ENCODE measurements at places on chromosomes 16 and 17. TPM values are rescaled to one million over a fixed set of nuclear protein-coding genes. Genes with fewer than 3 reads are reported as not detected.

TIMP2 gene
- 620 TPM for total RNA-seq

TNFRSF17 gene
- total RNA-seq = not detected

DLG4 gene
- total RNA-seq = 13.1 TPM

KRT28 gene
- total RNA-seq = not detected

TEX14 gene
- total RNA-seq = not detected

CSH2 gene
- total RNA-seq = not detected

DNA sequence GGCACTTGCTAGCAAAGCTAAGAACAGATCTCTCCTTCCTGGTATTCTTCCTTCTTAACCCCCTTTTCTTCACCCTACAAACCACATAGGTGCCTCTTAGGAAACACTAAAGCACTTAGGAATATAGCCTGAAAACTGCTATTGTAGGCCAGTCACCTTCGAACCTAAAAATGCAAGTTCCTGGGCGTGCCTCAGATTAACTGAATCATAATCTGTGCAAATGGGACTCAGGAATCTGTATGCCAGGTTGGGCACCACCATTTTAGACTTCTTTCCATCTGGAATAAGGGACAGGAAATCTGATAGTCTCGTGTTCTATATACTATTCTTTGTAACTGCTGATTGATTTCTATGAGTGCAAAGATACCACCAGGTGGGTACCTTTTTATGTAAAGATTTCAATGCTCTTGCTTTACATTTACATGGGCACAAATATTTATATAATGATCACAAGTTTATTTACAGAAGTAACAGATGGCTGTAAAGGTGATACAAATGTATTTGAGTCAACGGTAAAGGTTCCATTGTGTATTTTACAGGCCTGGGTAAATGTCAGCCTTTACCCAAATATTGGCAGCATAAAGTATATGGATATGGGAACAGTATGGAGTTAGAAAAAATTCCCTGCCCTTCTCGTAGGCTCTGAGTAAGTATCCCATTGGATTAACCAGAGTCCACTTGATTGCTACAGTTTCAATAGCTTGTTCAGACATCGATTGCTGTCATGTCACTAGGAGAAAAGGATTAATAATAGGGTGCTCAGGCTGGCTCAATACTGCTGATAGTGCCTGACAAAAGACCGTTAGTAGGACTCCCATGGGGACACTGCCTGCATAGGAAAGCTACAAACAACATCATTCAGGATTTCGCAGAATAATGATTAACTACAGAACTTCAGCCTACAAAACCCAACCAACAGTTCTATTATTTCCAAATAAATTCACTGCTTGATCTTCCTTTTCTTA is 124.7 kb downstream of the SNX11 start:
- DNase-seq = no peak
- no peak overlapping the region for H3K4me3 ChIP-seq
- H3K27ac ChIP-seq = no peak overlapping the region
- H3K36me3 ChIP-seq = no peaks in the 10 kb centered on the region
- peaks cover 11% of the 10 kb centered on the region for H3K4me1 ChIP-seq

- H3K27me3 ChIP-seq = no peaks in the 10 kb centered on the region
- H3K27ac ChIP-seq = no peak overlapping the region
- H3K4me3 ChIP-seq = no peak overlapping the region
- no peak for DNase-seq
- peaks cover 14% of the 10 kb centered on the region for H3K4me1 ChIP-seq
- no peaks in the 10 kb centered on the region for H3K36me3 ChIP-seq
Measured at GRCh38 chr16:85360323-85361277, 248.3 kb upstream of the CIBAR2 start.

DNA sequence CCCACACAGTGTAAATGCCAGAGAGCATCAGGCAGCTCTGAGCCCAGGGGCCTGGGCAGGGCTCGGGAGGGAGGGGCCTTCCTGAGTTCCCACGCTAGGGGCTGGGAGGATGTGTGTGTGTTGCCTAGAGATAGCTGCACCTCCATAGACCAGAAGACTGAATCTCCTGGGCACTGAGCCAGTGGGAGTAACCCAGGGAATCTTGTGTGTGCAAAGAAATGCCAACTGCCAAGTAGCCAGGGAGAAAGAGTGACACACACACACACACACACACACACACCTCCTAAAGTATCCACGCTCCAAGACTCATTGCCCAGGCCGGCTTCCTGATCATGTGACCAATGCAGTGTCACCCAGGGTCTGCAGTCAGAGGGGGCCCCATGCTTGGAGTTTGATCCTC is 166.2 kb upstream of the RPL38 start:
- DNase-seq = no peak
- peaks cover 4% of the 10 kb centered on the region for H3K4me1 ChIP-seq
- no peak overlapping the region for H3K27ac ChIP-seq

DNA sequence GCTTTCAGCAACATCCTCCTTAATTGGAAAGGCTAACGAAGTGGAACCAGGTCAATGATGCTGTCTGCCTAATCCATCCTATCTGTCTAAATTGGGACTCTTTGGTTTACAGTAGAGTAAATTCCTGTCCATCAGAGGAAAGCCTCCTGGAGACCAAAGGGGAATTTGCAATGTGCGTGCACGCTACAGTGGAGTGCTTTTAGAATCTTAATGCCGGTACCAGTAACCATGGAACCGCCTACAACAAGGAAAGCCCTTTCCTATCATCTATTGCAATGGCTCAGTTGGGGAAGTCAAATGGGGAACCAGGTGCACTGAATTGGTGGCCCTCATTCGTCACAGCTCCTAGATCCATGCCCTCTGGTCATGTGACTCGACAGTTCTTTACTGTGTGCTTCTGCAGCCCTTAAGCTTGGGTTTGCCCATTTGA is 110.1 kb downstream of the XYLT1 start:
- no peak overlapping the region for H3K4me3 ChIP-seq
- no peaks in the 10 kb centered on the region for H3K36me3 ChIP-seq
- H3K27ac ChIP-seq = no peak overlapping the region
- H3K4me1 ChIP-seq = peaks cover 62% of the 10 kb centered on the region

GRCh38 chr16:84093879-84094270 is 22.9 kb downstream of the MBTPS1 start:
- H3K4me1 ChIP-seq = no peaks in the 10 kb centered on the region
- peaks cover 51% of the 10 kb centered on the region for H3K36me3 ChIP-seq
- no peaks in the 10 kb centered on the region for H3K27me3 ChIP-seq
- DNase-seq = no peak

- H3K4me1 ChIP-seq = peaks cover 10% of the 10 kb centered on the region
- H3K27ac ChIP-seq = no peak overlapping the region
- DNase-seq = peak; percentile 38
- H3K27me3 ChIP-seq = no peaks in the 10 kb centered on the region
Measured at GRCh38 chr16:20928774-20929411, 28.3 kb downstream of the LYRM1 start.

DNA sequence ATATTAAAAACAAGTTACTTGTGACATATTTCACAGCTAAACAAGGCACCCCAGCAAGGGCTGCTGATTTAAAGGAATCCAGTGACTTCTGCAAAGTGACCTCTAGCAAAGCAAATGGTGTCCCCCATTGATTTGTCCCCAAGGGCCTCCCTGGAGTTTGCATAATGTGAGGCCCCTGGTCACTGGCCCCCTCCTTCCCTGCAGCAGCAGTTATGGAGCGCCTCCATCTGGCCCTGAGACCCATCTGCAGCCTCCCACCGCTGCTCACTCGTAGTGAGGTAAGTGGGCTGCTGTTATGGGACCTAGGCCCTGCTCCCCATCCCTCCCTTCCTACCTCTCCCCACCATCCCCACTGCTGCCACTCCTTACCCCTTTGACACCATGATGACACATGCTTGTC is 19.6 kb upstream of the EEF2K start:
- no peaks in the 10 kb centered on the region for H3K36me3 ChIP-seq
- peaks cover 11% of the 10 kb centered on the region for H3K4me1 ChIP-seq
- H3K27me3 ChIP-seq = no peaks in the 10 kb centered on the region
- no peak overlapping the region for H3K27ac ChIP-seq

GRCh38 chr17:74374858-74375257 is 7.6 kb downstream of the GPR142 start:
- no peak overlapping the region for H3K4me3 ChIP-seq
- no peak overlapping the region for H3K27ac ChIP-seq
- H3K4me1 ChIP-seq = no peaks in the 10 kb centered on the region
- no peaks in the 10 kb centered on the region for H3K36me3 ChIP-seq
- peaks cover 11% of the 10 kb centered on the region for H3K27me3 ChIP-seq

- no peaks in the 10 kb centered on the region for H3K27me3 ChIP-seq
- H3K27ac ChIP-seq = no peak overlapping the region
- no peaks in the 10 kb centered on the region for H3K4me1 ChIP-seq
Measured at GRCh38 chr17:37135576-37135975, 186.8 kb downstream of the AATF start.

DNA sequence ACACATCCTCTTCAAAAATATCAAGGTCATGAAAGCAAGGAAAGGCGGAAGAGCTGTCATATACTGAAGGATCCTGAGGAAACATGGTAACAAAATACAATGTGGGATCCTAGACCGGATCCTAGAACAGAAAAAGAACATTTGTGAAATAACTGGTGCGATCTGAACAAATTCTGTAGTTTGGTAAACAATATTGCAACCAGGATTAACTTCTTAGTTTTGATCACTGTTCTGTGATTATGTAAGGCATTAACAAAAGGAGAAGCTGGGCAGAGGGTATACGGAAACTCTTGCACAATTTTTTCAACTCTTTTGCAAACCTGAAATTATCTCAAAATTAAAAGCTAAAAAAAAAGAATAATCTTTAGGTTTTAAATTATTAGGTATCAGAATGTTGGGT is 109.7 kb downstream of the TRIM37 start:
- no peaks in the 10 kb centered on the region for H3K27me3 ChIP-seq
- no peak overlapping the region for H3K27ac ChIP-seq
- peaks cover 14% of the 10 kb centered on the region for H3K4me1 ChIP-seq
- no peak for DNase-seq
- H3K4me3 ChIP-seq = no peak overlapping the region

DNA sequence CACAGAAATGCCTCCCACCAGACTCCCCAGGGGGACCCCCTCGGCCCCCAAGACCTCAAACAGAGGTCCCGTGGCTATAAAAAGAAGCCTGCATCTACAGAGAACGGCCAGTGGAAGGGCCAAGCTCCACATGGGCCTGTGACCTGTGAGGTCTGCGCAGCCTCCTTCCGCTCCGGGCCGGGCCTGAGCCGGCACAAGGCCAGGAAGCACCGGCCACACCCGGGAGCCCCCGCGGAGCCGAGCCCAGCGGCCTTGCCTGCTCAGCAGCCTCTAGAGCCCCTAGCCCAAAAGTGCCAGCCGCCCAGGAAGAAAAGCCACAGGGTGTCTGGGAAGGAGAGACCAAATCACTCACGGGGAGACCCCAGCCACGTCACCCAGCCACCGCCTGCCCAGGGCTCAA is 18.3 kb upstream of the ZFPM1 start:
- no peaks in the 10 kb centered on the region for H3K4me1 ChIP-seq
- H3K4me3 ChIP-seq = no peak overlapping the region
- no peaks in the 10 kb centered on the region for H3K36me3 ChIP-seq

DNA sequence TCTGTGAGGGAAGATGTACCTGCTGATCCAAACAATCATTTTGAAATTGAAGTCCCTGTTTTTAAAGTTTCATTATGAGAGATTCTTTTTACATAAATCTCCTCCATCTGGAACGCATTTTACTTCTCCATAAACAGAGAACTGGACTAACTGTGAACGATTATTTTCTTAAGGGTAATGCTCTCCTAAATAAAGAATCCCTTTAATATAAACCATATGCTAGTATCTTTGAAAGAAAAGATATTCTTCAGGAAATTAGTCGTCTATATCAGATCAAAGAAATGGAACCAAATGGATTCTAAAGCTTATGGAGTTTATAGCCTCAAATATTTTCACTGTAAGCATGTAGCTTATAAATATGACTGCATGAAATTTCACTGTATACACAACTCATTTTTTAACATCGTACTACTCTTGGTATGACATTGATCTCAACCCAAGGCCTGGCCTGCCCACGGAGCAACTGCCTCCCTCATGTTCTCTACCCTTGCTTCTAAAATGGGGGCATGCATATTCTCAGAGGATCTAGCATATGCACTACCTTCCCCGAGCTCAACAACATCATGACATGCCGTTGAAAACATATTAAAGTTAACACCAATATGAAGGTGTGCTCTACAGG is 66.4 kb downstream of the MYH10 start:
- peak overlapping the region; percentile 11 for H3K4me3 ChIP-seq
- peaks cover 17% of the 10 kb centered on the region for H3K4me1 ChIP-seq
- peaks cover 2% of the 10 kb centered on the region for H3K36me3 ChIP-seq
- H3K27me3 ChIP-seq = no peaks in the 10 kb centered on the region
- H3K27ac ChIP-seq = peak overlapping the region; percentile 17

- peaks cover 11% of the 10 kb centered on the region for H3K36me3 ChIP-seq
- no peaks in the 10 kb centered on the region for H3K4me1 ChIP-seq
- no peak for DNase-seq
- H3K27me3 ChIP-seq = no peaks in the 10 kb centered on the region
- H3K4me3 ChIP-seq = no peak overlapping the region
Measured at GRCh38 chr16:4723071-4723767, 10.9 kb downstream of the ANKS3 start.

DNA sequence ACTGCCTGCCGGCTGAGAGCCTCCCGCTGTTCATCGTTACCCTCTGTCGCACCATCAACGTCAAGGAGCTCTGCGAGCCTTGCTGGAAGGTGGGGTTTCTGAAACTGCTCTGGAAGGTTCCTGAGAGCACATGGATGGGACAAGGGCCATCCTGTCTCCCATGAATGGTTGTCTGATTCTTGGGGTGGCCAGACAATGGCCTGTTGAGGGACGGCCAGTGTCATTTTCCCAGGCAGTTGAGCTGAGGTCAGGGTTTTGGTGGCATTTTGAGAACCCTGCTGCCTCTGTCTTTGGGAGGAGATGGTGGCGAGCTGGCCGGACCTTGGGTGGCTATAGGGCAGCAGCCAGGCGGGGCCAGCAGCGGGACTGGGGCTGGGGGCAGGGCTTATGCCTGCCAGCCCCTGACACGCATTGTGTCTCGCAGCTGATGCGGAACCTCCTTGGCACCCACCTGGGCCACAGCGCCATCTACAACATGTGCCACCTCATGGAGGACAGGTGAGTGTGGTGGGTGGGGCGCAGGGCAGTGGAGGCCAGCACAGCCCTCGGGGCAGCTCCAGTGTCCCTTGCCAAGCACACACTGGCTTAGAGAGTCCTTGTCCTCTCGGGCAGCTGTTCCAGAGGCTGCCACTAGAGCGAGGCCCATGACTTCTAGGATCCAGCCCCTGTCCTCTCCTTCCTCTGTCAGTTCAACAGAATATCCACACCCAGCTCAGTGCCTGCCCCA is 9.1 kb downstream of the TSC2 start:
- no peak overlapping the region for H3K4me3 ChIP-seq
- no peak overlapping the region for H3K27ac ChIP-seq
- H3K36me3 ChIP-seq = no peaks in the 10 kb centered on the region
- no peaks in the 10 kb centered on the region for H3K4me1 ChIP-seq
- no peak for DNase-seq
